PC-3 (cell line): ENCODE measurements at places on chromosomes 1 and 21.
A peak's percentile ranks its signal among the peaks of the same experiment; 100 is the strongest.

- no peak for DNase-seq
Measured at GRCh38 chr1:60540141-60540540, 466.6 kb upstream of the C1orf87 start.

GRCh38 chr1:171969813-171970212 lies 128.5 kb downstream of the DNM3 start:
- DNase-seq, result no peak

DNA sequence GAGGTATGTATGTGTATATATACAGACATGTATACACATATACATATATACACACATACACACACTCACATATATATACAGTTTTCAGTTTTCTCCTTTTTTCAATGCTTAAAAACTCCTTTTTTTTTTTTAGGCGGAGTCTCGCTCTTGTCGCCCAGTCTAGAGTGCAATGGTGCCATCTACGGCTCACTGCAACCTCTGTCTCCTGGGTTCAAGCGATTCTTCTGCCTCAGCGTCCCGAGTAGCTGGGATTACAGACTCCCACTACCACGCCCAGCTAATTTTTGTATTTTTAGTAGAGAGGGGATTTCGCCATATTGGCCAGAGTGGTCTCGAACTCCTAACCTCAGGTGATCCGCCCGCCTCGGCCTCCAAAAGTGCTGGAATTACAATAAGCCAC lies 27.0 kb downstream of the STYXL2 start:
- no peak for DNase-seq

- peak; percentile 32 for DNase-seq
Measured at GRCh38 chr21:34074283-34075090, 1.1 kb downstream of the MRPS6 start.

- peak; percentile 30 for DNase-seq
Measured at GRCh38 chr21:34524646-34525601, 12.9 kb upstream of the KCNE1 start.
